Esophagus mucosa (tissue), 1 donor: ENCODE measurements at places on chromosomes 2 and 18.

DNA sequence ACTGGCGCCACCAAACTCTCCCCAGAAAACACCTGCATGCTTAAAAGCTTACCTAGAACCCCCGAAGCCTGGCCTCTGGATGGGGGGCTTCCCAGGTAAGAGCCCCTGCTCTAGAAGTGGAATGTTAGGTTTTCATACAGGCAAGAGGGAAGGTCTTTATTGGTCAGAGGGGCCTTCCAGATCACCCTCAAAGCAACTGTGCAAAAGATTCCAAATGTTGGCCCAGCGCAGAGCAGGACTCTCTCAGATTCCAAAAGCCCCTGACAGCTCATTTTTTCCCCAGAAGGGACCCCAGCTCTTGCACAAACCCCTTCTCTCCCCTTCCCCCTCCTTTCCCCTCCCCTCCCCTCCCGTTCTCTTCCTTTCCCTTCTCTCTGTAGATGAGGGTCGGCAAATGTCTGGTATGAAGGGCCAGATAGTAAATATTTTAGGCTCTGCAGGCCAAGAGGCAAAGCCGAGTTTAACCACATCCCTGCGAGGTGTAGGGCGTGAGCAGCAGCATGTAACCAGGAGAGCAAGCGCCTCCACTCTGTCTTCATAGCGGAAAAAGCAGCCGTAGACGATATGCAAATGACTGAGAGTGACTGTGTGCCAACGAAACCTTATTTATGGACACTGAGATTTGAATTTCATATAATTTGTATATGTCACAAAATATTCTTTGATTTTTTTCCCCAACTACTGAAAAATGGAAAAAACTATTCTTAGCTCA is 116.9 kb downstream of the SMAD7 start:
- peak; percentile 50 for ATAC-seq

DNA sequence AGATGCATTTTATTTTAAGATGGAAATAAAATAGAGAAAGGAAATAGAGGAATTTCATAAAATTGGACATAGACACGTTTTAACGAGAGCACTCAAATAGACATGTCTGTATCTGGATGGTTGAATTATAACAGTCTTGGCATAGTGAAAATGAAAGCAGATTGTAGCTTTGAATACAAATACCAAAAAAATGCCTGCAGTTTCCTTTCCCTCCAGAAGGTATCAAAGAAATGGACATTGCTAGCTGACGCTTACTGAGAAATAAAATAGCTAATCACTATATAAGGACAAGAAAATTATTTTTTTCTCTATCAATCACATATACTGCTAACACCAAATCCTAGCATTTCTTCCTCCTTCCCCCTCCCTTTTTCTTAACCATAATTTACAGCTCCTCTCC is 11.4 kb upstream of the MAPRE2 start:
- no peak for ATAC-seq

DNA sequence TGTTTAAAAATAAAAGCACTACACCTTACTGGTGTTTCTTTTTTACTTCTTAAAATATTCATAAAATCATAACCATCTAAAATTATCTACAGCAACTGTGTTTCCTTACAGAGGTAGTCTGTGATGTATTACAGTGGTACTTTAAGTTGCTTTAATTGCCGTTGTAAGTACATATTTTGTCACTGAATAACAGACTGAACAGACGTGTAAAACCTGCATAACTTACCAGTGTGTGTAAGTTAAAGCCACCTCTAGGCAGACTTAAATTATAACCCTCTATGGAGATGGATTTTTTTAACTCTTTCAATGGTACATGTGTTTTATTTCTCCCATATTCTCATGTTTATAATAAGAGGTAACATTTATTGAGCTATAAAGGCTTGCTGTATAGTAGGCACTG is 166.8 kb downstream of the NR4A2 start:
- peak; percentile 83 for ATAC-seq

- ATAC-seq = no peak
Measured at GRCh38 chr2:239013678-239013976, 165.7 kb downstream of the TWIST2 start.

DNA sequence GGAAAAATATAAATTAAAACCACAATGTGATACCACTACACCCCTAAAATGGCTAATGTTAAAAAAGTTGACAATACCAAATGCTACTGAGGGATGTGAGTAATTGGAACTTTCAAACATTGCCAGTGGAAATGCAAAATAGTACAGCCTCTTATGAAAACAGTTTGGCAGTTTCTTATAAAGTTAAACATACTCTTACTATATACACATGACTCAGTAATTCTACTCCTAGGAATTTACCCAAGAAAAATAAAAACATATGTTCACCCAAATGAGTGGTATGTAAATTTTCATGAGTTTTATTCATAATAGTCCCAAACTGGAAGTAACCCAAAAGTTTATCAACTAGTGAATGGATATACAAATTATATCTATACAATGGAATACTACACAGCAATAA is 228.0 kb downstream of the CYP26B1 start:
- no peak for ATAC-seq

DNA sequence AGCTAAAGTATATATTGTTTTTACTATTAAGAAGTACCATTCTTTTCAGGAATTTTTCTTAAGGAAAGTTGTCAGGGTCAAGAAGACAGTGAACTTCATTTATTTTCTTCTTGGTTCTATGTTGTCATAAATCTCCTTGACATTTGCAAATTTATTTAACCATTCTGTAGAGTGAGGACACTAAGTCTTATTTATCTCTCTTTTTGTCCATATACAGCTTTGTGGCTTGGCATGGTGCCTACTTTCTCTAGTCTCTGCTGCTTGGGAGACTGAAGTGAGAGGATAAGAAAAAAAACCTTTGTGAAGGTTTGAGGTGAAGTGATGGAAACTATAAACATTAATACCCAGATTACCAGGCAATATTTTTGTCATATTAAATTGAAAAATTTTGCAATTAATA is 1389.4 kb downstream of the SUCLG1 start:
- no peak for ATAC-seq

DNA sequence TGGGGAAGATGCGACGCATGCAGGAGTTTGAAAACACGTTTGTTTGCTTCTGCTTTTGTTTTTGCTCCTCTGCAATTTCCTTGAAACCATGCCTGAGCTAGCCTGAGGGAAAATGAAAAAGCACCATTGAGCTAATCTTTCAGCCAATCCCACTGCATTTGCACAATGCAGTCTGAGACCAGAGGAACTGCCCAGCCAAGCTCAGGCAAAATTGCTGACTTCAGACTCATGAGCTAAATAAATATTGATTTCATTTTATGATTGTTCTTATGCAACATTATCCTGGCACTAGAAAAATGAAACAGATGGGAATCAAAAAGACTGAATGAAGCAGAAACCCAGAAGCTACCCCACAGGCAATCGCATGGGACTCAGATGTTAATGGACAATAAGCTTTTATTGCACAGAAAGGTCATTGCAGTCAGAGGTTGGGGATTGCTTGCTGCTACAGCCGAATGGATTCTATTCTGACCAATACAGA is 37.0 kb downstream of the TPRKB start:
- peak; percentile 76 for ATAC-seq

GRCh38 chr18:23967321-23968089 is 47.0 kb upstream of the TTC39C start:
- ATAC-seq = no peak

- no peak for ATAC-seq
Measured at GRCh38 chr2:187310701-187311100, 137.4 kb downstream of the CALCRL start.

DNA sequence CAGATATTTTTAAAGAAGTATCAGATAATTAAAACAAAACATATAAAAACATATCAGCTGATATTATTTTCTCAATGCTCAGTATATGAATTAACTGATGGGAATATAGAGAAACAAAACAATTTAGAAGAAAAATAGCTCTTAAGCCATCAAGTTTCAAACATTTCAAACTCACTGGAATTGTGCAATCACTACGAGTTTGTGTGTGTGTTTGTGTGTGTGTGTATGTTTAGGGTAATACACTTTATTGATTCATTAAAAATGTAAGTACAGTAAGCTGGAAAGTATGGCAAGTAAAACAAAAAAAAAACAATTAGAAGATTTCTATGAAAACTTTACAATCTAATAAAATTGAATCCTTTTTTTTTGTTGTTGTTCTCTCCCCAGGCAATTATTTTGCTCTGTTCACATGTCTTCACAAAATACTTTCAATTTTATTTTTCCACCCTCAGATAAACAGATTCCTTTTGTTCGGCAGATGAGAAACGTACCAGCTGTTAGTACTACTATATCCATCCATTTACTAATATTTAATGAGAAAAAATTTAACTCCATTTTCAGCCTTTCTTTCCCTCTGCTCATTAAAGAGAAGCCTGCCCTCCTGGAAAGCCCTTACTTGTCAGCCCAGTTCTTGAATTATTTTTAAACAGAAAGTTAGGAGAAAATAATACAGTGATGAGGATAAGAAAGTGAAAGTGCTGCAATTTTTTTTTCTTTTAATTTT is 87.6 kb downstream of the SLC8A1 start:
- no peak for ATAC-seq

DNA sequence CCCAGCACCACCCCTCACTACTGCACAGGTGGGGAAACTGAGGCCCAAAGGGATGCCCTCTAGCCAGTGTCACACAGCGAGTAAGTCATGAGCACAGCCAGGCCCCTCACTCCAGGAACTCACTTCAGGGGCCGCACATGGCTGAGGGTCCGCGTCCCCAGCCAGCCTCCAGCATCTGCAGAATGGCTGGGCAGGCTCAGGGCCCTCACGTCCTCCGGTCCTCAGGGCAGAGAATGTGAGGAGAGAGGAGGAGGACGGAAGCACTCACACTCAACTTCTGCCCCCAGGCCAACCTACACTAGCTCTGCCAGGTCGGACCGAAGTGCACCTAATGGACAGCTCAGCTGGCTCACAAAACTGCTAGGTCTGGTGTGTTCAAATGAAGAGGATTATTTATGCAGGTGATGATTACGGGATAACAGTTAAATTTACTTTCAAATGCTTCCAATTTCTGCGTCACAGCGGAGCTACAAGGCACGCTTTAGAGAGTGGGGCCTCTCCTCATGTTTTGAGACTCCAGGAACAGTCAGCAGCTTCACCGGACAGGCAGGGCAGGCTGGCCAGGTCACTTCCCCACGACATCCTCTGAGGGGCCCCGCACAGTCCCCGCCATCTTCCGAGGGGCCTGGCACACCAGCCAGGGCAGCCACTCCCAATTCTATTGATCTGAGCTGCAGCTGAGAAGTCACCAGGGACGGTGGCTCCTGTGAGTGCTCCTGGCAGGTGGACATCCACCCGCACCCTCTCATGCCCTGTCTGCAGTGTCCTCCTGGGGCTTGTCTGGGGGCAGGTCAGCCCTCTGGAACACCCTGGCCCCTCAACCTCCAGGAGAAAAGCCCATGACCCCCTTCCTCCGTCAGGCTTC is 26.5 kb downstream of the KIF1A start:
- ATAC-seq = no peak

DNA sequence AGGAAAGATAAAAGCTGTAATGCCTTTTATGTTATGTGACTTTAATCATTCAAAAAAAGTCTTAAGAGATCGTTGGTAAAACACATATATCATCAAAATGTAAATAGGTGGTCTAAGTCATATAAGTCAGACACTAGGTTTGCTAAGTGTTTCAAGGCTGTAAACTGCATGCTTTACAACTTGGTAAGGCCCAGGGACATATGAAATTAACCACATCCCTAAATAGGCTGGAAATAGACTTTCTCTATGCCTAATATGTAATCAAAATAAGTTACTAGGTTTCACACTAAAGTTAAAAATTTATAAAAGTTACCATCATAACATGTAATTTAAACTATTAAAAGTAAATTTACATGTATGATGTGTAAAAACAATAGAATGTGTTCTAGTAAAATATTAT is 946.3 kb upstream of the LRATD1 start:
- ATAC-seq = no peak

- ATAC-seq = no peak
Measured at GRCh38 chr2:241924909-241925250, 55.4 kb downstream of the RTP5 start.
